Cortex of kidney (tissue), 1 donor: ENCODE measurements at places on chromosomes 7 and 10.

- DNase-seq = no peak
These were observed 186.2 kb downstream of the MACC1 start for GRCh38 chr7:20030915-20031362.

DNA sequence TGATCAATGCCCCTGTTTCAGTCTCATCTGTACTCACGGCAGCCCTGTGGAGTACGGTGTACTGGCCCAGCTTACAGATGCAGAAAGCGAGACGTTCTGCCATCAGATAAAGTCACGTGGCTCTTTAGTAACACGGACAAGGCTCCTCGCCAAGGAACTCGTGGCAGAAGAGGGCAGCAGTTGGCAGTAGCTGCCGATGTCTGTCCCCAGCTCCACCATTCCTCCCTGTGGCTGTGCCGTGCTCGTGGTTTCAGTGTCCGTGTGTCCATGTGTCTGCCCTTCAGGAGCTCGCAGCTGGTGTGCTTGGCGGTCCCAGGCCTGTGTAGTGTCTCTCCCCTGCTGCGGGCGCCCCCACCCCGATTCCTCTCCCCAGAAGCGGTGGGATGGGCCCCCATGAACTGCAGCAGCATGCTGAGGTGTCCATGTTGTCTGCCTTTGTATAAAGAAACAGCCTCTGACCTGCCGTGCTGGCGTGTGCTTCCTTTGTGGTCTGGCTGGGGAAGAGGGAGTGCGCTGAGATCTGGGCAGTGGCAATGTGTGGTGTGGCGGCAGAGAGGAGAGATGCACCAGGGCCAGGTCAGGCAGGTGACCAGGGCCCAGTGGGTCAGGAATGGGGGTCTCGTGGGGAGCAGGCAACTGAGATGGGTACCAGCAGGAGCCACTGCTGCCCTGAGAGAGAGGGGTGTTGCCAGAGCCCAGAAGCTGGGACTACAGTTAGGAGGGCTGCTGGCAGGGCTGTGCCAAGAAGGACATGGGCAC lies 9.8 kb downstream of the RHBDD2 start:
- DNase-seq = no peak

GRCh38 chr10:106440767-106441166 lies 723.7 kb downstream of the SORCS1 start:
- DNase-seq = no peak

- no peak for DNase-seq
These were observed 40.4 kb downstream of the INSIG1 start for GRCh38 chr7:155337946-155338631.

DNA sequence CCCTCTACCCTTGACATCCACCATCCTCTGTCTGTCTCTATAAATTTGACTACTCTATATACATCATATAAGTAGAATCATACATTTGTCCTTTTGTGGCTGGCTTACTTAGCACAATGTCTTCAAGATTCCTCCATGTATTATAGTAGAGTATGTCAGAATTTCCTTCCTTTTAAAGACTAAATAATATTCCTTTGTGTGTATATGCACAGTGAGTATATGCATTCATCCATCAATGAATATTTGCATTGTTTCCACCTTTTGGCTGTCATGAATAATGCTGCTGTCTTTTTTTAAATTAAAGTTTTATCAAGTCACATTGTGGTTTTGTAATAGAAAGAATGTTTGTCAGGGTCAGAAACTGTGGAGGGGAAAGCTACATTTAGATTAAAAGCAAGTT lies 195.3 kb downstream of the ANK3 start:
- no peak for DNase-seq

DNA sequence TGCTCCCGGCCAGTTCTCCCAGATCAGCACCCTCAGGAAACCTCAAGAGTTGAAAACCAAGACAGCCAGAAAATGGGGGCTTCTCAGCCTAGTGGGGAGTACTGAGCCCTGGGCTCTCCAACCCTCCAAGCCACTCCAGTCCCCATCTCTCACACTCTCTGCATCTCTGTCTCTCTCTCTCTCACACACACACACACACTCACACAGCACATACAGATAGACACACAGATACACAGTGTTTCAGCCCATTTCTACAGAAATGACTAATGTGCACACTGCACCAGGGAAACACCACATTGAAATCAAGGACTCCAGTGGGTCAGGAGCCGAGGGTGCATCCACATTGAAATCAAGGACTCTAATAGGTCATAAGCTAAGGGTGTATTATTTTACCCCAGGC lies 107.5 kb downstream of the MKI67 start:
- no peak for DNase-seq
